ENCODE measurements at places on chromosomes 13 and 19.

GRCh38 chr13:41812851-41813250, 148.1 kb downstream of the VWA8 start:
- DNase-seq, result no peak

GRCh38 chr13:107466326-107467099, 748.8 kb downstream of the LIG4 start:
- DNase-seq, result no peak

DNA sequence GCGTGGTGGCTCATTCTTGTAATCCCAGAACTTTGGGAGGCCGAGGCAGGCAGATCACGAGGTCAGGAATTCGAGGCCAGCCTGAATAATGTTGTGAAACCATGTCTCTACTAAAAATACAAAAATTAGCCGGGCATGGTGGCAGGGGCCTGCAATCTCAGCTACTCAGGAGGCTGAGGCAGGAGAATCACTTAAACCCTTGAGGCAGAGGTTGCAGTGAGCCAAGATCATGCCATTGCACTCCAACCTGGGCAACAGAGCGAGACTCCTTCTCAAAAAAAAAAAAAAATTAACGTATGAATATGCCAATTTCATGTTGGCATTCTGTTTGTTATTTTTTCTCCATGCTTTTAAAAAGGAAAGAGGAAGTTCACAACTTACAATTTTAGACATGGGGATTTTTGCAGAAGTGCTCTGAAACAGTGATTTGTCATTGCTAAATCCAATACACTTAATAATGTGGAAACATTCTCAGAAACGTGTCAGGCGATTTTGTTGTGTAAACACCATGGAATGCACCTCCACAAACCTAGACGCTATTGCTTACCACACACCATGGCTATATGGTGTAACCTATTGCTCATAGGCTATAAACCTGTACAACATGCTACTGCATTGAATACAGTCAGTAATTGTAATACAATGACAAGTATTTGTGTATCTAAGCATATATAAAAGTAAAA, 115.9 kb upstream of the PCDH20 start:
- no peak for DNase-seq

DNA sequence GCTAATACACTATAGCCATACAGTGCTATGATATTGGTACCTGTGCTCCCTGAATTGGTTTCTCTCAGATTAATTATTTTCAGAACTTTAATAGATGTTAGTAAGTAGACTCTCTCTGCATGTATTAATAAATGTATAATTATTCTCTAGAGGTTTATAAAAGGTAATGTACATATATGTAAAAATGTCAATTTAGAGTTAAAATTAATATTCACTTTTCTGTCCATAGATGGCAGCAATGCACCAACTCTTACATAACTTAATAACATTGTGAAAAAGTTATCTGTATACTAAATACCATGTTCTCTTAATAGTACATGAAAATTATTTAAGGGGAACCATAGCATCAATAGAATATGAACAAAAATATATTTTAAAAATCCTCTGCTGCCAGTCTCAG, 515.0 kb upstream of the KLHL1 start:
- no peak for DNase-seq

- no peak for DNase-seq
Observed at GRCh38 chr13:104595511-104595910, 1529.3 kb upstream of the SLC10A2 start.

- no peak for DNase-seq
Observed at GRCh38 chr13:104015646-104016396, 949.6 kb upstream of the SLC10A2 start.

GRCh38 chr13:38409771-38410170, 60.1 kb downstream of the UFM1 start:
- DNase-seq, result no peak

DNA sequence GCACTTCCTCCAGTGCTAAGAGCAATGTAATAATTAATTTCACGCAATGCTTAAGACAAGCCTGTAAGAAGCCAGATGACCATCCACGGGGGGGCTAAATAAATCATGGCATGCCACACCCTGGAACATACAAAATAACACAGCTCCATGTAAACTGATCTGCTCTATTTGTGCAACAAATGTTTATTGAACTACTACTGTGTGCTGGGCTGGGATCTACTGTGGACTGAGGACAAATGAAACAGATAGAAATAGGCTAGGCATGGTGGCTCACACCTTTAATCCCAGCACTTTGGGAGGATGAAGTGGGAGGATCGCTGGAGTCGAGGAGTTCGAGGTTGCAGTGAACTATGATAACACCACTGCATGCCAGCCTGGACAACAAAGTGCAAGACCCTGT, 21.3 kb downstream of the TGFB1 start:
- no peak for DNase-seq

DNA sequence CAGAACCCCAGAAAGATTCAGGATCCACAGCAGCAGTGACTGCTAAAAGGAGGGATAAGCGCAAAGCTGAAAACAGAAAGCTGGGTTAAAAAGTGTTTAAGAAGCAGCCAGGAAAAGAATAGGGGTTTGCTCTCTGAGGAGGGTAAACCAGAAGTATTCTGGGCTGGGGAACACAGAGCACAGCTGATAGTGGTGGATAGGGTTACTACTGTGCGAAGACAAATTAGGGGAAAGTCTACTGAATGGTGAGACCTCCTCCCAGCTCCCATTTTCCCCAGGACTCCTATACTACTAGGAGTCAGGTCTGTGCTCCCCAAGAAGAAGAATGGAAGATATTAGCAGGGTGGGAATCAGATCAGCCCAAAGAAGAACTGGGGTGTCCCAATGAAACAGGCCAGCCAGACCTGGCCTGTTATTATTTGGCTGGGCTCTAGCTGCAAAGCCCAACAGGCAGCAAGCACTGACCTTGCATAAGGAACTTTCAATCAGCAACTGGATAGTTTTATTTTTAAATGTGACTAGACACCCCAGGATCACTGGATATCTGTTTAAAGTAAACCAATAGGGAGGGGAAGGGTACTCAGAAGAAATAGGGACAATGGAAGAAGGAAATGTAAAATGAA, 43.5 kb upstream of the SERTM1 start:
- no peak for DNase-seq

DNA sequence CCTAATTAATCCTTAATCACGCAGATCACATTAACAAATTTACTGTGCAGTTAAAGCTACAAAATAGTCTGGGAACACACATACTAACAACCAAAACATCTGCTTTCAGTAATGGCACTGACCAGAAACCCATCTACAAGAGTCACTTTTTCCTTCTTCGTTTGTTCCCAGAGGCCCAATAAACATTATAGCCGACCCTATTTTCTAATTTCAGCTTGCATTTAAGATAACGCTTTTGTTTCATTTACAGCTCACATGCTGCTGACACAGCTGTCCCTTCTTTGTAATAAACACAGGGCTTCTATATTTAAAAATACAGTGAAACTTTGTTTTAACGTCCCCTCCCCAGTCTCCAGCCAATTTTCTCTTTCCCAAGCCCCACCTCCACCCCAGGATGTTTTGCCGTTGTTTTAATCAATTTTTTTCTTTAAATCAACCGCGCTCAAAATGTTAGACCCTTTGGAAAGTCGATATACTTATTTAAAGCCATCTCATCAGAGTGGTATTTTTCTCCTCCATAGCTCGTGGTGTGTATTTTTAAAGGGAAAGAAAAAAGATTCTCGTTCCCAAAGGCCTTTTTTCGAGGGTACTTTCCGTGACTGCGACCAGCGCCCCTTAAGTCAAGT, 1.7 kb upstream of the WBP4 start:
- DNase-seq, result no peak

- DNase-seq, result no peak
Observed at GRCh38 chr19:46728208-46728607, 11.3 kb upstream of the PRKD2 start.

GRCh38 chr19:31819837-31820236, 470.6 kb upstream of the TSHZ3 start:
- DNase-seq, result no peak

Data from stimulated activated CD4-positive, alpha-beta T cell treated with anti-CD3 and anti-CD28 coated beads, TNF-alpha, amount 100 ng/mL, for 24 hours (primary cell).